ENCODE measurements at places on chromosomes 12 and 14.

DNA sequence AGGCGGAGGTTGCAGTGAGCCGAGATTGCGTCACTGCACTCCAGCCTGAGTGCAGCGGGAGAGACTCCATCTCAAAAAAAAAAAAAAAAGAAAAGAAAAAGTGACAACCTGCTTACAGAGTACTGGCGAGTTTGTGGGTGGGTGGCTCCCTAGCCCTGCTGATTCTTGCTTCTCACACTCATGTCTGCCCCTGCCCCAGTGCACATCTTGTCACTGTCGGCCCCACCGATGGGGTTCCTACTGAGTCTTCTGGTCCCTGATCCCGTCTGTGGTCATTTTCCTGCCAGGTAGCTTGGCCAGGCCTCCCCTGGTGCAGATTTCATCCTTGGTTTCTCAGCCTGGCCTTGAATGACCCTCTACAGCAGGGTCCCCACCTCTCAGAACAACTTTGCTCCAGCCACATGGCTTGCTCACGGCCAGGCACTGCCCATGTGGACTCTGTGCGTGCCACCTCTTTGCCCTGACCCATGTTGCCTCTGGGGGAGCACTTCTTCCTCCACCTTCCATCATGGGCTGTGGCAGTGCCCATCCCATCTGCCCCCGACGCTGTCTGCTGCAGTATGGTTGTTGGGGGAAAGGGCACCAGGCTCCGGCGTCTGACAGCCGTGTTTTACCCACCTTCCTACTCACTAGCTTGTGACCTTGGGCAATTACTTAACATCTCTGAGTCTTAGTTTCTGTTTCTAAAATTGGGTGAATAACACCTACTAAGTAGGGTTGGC lies 2.1 kb upstream of the PTPN6 start:
- no peak for DNase-seq

DNA sequence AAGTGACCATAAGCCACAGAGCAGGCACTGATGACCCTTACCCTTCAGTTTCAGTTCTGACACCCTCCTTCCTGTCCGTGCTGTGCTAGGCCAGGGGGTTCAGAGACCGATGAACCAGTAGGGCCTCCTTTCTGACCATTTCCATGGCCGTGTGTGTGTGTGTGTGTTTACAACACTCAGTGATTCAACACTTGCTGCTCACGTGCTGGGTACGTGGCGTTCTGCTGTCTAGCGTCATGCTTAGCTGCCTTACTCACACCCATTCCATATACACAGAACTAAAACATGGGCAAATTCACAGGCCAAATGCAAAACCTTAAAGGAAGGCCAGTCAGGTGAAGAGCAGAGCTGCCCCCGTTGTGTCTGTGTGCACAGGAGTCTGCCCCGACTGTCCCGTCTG lies 67.5 kb downstream of the DNAH10 start:
- DNase-seq: no peak

GRCh38 chr12:50201987-50202521 lies 34.9 kb upstream of the CERS5 start:
- DNase-seq: no peak

GRCh38 chr12:2443776-2444175 lies 351.0 kb upstream of the FKBP4 start:
- no peak for DNase-seq

GRCh38 chr12:45666396-45666795 lies 63.1 kb upstream of the ARID2 start:
- no peak for DNase-seq

- DNase-seq: no peak
These were observed 148.9 kb downstream of the SAMD4A start for GRCh38 chr14:54715811-54716210.
